ENCODE measurements at places on chromosomes 3 and 15.
A peak's percentile ranks its signal among the peaks of the same experiment; 100 is the strongest.

GRCh38 chr3:152277198-152277597 lies 8.5 kb downstream of the MBNL1 start:
- no peak for DNase-seq

GRCh38 chr15:43360821-43361220 lies 10.0 kb downstream of the ZSCAN29 start:
- no peak for DNase-seq

- no peak for DNase-seq
These were observed 61.7 kb downstream of the KLF15 start for GRCh38 chr3:126295407-126295939.

DNA sequence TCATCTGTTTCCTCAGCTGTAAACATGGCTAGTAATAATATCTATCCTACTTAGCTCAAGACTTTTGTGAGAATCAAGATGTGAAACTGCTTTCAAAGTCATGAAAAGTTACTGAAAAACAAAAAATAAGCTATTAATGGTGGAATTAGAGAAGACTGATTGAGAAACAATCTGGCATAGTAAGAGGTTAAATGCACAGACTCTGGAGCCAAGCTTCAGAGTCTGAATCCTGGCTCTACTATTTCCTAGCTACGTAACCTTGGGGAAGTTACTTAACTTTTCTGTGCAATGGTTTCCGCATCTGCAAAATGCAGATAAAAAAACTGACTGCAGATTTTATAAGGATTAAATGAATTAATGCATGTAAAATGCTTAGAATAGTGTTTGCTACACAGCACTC lies 28.8 kb downstream of the LRRFIP2 start:
- DNase-seq = peak; percentile 31

GRCh38 chr3:58202917-58203360 lies 7.8 kb downstream of the DNASE1L3 start:
- no peak for DNase-seq

DNA sequence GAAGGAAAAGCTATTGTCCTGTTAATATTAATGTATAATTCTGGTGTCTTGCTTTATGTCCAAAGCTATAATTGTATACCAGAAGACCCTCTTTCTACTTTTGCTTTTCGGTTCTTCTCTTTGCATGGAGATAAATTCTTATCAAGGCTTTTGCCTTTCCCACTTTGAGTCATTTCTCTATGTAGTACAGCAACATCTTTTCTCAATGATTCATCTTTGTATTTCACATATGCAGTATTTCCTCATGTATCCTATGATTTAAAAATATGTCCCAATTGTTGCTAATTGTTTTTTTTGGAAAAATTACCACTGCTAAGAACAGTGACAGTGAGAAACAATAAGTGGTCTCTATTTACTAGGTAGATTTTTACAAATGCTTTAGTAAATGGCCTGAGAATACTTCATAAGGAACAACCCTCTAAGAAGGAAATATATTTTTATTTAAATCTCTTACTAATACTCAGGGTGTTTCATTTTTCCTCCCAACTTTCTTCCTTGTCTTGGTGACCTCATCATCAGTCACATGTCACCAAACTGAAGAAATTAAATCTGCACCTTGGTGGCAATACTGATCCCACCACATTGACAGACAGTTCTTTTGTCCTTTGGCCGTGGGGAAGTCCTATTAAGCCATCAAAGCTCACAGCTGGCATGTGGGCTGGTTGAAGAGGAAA lies 290.6 kb downstream of the SATB1 start:
- peak; percentile 57 for DNase-seq

- peak; percentile 73 for DNase-seq
These were observed 49.3 kb downstream of the HACD2 start for GRCh38 chr3:123535580-123535979.

DNA sequence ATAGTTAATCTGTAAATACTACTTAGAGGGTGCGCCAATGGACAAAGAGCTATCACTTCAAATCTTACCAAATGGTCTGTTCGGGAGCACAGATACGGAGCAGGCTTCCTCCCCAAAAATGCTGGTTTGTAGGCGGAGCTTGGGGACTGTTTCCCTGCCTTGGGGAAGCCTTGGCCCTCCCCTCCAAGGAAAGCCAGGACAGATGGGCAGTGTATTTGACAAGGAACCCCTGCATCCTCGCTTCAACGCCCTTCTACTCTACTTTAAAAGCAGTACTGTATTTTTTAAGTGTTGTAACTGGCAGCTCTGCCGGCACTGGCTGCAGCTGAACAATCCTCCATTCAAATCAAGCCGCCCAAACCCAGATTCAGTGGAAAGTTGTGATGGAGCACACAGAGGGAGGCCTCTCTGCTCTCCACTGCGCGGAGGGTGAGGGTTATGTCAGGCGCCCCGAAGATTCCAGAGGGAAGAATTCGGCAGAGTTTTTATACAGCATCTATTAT lies 83.1 kb upstream of the FNDC3B start:
- no peak for DNase-seq

DNA sequence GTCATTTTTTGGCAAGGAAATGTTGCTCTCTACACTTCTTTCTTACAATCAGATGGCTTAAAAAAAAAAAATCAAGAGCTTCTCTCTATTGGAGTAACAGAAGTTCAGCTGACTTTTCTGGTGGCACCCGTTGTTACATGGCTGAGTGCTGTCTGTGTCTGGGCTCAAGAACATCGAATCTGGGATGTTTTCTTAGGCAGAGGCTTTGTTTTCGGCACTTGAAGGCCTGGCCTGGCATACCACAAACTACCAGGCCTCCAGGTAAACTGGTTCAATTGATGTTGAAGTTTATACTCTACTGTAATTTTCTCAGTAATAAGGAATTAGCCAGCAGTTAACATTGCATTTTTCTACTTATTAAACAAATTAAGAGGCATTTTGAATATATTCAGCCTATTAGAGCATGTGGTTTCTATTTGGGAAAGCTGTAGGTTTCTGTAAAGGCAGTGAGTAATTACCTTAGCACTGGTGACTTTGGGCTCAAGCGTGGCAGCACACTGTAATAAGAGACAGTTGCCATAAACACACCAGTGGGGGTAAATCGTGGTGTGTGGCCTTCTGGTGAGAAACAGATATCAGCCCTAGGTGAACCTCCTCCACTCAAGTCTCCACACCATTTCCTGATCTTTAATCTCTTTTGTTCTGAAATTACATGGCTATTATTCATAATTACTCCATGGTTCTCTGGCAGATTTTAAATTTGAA lies 544.7 kb downstream of the MECOM start:
- DNase-seq = peak; percentile 29

- DNase-seq = no peak
These were observed 147.0 kb downstream of the CACNA1D start for GRCh38 chr3:53641397-53641796.

- no peak for DNase-seq
These were observed 37.3 kb downstream of the CACNA1D start for GRCh38 chr3:53531749-53532148.

DNA sequence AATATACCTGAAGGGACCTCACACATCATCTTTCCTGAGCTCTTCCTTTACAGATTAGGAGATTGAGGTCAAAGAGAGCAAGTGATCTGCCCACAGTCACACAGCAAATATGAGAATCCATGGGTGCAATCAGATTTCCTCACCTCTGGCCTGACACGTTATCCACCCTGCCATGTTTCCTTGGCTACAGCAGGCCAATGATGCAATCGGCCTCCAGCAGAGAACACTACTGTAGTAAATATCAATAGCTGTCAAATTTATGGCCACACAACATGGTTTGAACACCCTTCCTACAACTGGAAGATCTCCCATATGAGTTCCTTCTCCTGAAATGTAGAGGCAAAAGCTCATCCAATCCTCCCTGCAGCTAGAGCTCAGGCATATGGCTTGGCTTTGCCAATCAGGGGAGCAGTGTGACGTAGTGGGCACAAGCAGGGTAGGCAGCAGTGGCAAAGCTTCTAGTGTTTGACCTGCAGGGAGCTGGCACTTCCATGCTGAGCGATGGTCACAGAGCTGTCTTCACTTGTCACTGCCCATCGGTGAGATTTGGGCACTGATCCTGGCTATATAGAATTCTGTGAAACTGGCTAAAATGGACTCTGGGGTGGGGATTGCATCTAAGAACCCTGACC lies 271.3 kb downstream of the TJP1 start:
- DNase-seq = peak; percentile 9

GRCh38 chr15:29480278-29480677 lies 210.7 kb upstream of the NSMCE3 start:
- DNase-seq = no peak

DNA sequence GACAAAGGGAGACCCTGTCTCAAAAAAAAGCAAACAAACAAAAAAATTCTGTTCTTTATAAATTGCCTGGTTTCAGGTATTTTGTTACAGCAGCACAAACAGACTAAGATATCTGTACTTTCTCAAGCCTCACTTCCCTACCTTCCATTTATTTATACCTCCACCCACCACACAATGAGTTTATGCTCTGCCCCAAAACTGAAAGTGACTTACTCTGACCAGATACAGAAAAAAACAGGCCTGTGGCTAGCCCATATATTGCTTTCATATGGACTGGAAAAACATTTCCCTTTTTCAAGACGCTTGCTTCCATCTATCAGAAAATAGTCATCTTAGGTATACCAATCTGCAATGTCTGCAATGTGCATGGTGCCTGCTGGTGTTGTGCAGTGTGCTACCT lies 8.7 kb upstream of the GPD1L start:
- no peak for DNase-seq

- no peak for DNase-seq
These were observed 577.3 kb upstream of the ZNF717 start for GRCh38 chr3:76362643-76363042.

DNA sequence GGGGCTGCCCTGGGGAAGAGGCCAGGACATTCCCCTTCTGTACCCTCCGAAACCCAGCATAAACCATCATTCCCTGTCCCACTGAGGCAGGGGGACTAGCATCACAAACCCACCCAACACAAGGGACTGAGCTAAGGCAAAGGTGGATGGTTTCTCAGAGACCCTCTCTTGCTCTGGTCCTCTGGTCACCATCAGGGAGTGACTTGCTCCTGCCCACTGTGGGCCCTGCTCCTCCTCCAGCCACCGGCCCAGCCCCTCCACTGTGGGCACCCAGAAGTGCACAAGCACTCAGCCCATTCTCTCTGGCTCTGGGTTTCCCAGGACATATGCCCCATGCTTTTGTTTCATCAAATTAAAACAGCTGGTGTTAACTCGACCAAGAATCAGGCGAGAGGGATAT lies 44.9 kb downstream of the PTH1R start:
- no peak for DNase-seq

DNA sequence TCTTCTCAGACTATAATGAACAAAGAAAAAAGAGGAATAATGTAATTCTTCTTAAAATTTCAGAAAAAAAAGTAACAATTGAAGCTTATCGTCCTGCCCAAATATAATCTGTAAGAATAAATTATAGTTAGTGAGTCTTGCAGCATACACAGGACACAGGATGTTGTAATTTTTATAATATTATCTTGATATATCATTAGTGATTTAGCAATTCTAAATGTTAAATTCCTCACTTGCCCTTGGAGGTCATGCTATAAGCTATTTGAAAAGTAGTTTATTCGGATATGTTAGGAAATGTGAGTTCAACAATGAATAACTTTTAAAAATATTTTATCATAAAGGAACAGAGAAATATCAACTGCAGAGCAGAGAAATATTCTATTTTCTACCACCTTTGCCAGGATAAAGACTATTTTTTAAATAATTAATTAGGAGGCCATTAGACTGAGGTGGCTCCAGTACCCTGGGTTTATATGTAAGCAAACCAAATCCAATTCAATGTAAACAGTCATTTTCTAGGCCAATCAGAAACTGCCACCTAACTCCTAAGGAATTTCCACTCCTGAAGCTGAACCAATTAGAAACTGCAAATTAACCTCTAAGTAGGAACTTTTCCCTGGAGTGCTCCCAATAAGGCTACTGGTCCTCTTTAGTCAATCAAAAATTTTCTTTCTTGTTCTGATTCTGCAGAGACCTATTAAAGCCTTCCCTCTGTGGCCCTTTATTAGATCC lies 1109.3 kb downstream of the ROBO2 start:
- no peak for DNase-seq

DNA sequence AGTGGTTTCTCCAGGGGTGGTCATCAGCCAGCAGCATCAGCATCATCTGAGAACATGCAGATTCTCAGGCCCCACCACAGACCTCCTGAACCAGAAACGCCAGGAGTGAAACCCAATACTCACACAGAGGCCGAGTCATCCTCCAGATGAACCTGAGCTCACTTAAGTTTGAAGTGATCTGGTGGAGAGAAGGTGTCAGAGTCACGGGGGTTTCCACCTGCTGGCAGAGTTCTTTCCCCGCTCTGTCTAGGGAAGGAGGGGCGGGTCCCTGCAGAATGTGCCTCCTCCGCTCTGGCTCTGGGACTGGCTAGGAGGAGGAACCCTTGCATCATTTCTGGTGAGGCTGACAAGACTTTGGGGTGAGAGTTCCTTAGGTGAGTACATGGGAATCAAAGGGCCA lies 13.3 kb upstream of the KIF23 start:
- no peak for DNase-seq

DNA sequence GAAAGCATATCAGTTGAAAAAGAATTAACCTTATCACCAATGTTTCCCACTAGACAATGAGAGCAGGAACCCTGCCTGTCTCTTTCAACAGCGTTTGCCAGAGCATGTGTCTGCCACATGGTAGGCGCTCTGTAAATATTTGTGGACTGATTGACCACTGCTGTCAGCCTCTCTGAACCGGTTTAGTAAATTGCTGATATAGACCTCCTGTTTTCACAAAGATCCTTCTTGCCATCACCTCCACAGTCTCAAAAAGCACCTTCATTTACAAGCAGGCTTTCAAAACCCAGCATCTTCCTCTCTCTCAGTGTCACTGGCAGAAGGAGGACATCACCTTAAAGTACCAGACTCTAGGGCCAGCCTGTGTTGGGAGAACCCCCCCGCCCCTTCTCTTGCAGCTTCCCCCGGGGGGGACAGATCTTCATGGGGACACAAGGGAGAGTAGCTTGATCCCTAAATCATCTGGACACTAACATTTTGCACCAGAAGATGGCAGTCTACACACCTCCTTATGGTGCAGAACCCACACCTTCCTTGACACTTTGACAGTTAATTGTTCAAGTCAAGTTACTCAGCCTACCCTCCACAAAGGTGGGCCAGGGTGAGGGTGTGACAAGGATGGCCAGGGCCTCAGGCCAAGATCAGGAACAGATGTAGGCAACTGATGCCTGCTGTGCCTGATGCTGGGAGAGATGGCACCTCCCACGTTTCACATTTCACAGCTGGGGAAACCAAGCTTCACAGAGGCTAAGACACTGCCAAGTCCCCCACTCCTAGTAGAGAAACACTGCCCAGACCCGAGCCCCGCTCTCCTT lies 37.8 kb upstream of the USP3 start:
- peak; percentile 61 for DNase-seq

GRCh38 chr3:197994736-197995135 lies 34.7 kb downstream of the LMLN start:
- DNase-seq = no peak

GRCh38 chr15:57761562-57761961 lies 55.0 kb downstream of the POLR2M start:
- DNase-seq = no peak

GRCh38 chr15:80730926-80731325 lies 35.8 kb downstream of the ABHD17C start:
- peak; percentile 11 for DNase-seq

All from AG10803 (cell line).